ENCODE measurements at places on chromosomes 7 and 10.

DNA sequence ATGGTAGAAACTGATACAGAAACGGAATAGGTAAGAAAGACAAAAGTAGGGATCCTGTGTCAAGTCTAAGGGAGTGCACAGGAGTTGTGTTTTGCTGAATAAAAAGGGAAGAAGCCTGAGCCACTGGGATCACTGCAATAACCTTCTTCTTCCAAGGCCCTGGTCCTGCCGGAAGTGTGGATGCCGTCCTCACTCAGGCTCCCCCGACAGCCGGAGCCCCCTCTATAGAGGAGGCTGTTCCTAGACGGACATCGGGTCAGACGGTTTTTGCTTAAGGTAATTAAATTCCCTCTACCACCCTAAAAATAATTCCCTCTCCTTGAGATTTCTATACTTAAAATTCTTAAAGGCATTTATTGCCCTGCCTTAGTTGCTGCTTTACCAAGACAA is 566.9 kb downstream of the PTPRN2 start:
- no peak for DNase-seq

DNA sequence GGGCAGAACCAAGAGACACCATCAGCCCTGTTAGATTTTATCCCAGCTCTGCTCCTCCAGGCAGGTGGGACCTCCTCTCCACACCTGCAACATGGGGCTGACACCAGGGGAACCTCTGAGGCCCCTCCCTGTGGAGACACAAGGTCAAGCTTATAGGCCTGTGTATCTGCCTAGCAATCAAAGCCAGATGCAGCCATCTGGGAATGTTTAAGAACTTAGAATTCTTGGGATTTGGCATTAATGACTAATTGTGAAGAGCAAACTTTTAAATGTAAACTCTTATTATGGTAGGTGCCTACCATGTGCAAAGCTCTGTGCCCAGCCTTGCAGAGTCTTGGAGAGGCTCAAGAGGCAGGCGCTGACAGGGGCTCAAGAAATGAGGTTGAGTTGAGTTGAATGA is 52.1 kb downstream of the TBATA start:
- no peak for DNase-seq

DNA sequence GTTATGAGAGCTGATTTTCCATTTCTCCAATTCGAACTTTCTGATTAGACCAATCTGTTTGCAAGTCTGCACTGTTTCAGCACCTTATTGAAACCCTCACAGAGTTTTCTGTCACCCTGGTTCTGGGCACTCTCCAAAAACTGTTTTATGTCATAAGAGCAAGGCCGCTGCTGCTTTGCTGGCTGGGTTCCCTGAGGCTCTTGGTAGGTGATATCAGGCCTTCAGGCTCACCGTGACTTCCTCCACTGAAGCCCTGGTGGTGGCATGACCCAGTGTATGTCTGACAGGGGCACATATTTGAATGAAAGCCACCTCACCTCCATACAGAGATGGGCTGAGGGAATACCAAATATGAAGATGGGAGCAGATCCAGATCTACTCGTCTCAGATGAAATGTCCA is 8.3 kb downstream of the RABGEF1 start:
- DNase-seq = no peak

DNA sequence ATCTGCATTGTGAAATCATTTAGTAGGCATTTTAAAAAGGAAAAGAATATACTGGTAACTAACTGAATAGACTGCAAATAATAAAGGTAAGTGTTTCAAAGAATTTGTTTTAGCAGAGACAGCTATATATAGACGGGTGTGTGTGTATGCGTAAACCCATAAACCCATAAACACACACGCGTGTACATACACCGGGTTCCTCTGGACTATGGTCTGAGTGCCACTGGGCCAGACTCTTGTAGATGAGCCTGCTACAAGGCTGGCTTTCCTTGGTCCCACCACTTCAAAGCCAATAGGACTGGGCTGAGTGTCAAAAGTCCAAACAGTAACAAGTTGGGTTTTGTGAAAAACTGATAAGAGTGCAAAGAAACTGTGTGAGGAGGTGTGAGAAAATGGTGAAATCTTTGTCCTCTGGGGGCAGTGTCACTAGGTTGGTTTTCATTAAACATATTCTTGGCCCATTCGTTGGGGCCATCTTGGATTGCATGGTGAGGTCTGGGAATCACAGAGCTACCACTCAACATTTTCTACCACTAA is 39.8 kb downstream of the GNA12 start:
- no peak for DNase-seq

- no peak for DNase-seq
Observed at GRCh38 chr7:77308792-77309191, 107.4 kb downstream of the GSAP start.

GRCh38 chr10:62450912-62451610 is 76.9 kb downstream of the ZNF365 start:
- no peak for DNase-seq

GRCh38 chr7:74013539-74014272 is 14.3 kb upstream of the ELN start:
- peak; percentile 95 for DNase-seq

GRCh38 chr10:43196131-43196980 is 58.1 kb downstream of the CSGALNACT2 start:
- peak; percentile 39 for DNase-seq

GRCh38 chr10:43904844-43905243 is 256.2 kb upstream of the ZNF32 start:
- no peak for DNase-seq

DNA sequence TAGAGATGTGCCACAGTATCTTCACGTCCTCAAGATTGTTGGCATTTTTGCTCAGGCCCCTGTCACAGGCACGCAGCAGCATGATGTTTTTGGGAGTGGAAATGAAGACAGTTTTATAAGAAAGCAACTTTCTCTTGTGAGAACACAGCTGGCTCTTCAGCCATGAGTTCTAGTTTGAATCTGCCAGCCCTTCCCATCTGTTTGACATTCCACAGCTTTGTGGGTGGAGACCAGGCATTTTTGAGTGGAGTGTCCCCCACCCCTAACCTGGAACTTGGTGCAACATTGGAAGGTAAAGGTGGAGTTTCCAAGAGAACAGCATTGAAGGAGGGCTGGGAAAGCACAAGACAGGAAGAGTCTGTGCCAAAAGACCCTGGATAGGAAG is 253.1 kb upstream of the IGFBP3 start:
- DNase-seq = no peak

Measured in aorta (tissue), 5 donors.